ENCODE measurements at places on chromosomes 1 and 21.

GRCh38 chr1:14578156-14578555, 20.3 kb upstream of the KAZN start:
- no peak for DNase-seq

- no peak for DNase-seq
Measured at GRCh38 chr1:36673202-36673601, 190.5 kb upstream of the CSF3R start.

GRCh38 chr1:78333502-78333901, 157.3 kb upstream of the PTGFR start:
- DNase-seq: peak; percentile 24

DNA sequence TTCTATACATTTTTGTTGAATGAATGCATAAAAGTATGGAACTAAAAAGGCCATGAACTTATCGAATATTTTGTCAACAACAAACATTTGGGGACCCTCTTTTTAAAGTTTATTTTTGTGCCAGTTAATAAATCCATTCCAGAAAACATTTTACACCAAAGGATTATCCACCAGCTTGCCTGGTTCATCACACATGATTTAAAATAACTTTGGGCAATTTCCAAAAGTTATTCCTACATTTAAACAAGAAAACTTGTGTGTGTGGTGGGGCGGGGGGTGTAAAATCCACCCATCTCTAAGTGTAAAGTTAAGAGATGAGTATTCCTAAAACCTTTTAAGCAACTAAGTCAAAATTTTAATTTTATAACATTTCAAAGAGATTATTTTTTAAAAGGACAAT, 224.5 kb upstream of the SNX7 start:
- DNase-seq: no peak

DNA sequence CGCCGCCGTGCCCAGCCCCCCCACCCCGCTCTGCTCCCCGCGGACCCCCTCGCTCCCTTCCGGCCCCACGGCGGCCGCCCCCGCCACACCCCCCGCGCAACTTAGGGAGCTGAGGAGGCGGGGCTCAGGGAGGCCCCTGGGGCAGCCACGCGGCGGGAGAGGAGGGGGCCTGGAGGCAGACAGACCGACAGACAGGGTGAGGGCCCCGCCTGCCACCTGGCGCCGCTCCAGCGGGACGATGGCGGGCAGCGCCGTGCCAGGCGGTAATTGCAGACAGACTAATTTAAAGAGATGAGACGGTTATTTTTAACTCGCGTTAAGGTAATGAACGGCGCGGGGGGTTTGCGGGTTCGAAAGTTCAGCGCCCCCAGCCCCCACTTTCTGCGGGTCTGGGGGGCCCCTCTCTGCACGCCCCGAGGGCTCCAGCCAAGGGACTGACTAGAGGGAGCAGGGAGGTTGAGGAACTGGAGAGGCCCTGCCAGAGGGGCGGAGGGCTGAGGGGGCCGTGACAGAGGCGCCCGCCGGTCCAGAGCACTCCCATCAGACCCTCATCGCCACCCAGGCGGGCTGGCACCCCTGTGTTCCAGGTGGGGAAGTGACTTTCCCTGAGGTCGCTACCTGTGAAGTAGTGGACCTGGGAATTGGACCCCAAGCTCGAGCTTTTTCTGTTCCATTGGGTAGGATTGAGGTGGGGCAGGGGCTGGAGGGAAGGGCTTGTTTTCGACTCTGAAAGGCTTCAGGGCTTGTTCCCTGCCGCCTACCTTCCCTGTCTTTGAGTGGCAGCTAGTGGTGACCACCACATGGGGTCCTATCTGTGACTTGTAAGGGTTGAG, 5.4 kb downstream of the FOXO6 start:
- DNase-seq: peak; percentile 90

- DNase-seq: no peak
Measured at GRCh38 chr1:114502080-114502479, 8.9 kb downstream of the TRIM33 start.
